Ecto neural progenitor cell (in vitro differentiated cells): ENCODE measurements at places on chromosomes 2 and 18.

DNA sequence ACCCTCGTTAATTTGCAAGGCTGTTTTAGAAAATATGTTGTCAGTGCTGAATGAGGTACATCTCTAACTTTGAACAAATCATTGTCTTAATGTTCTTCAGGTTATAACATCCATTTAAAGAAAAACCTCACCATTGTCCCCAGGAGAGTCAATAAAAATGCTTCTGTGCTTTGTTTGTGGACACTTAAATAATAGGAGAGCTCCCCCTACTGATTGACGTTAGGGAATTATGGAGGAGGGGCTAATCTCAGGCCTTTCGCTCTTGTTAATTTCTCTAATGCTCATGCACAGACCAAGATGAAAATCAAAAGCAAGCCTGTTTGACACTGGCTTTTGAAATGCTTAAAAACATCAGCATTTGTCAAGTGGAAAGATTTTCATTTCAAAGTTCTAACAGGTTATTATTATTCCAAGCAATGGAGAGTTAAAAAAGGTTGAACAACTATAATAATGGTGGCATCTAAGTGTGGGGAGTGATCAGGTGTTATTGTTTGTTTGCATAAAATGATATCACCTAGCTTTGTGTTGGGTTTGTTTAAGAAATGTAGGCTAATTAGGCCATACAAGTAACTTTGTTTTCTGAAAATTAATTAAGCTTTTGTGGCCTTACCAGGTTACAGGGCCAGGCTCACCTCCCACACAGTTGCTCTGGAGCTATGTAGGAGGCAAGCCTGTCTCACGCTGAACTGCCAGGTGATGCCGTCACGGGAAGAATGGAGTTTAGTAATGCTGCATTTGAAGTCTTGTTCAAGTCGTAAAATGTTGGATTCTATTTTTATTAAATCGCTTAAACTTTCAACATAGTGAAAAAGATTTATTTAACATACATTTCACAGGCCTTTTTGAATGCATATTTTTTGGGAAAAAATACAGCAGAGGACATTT lies 51.7 kb upstream of the SMIM21 start:
- DNase-seq, result no peak

GRCh38 chr18:51151568-51152511 lies 45.6 kb downstream of the MEX3C start:
- DNase-seq, result no peak

- no peak for DNase-seq
These were observed 467.6 kb upstream of the SMIM21 start for GRCh38 chr18:75895135-75895534.

DNA sequence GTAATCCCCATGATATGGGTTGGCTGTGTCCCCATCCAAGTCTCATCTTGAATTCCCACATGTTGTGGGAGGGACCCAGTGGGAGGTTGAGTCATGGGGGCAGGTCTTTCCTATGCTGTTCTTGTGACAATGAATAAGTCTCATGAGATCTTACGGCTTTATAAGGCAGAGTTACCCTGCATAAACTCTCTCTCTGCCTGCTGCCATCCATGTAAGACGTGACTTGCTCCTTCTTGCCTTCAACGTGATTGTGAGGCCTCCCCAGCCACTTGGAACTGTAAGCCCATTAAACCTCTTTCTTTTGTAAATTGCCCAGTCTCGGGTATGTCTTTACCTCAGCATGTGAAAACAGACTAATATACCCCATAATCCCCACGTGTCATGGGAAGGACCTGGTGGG lies 61.9 kb upstream of the LDAH start:
- DNase-seq, result no peak

DNA sequence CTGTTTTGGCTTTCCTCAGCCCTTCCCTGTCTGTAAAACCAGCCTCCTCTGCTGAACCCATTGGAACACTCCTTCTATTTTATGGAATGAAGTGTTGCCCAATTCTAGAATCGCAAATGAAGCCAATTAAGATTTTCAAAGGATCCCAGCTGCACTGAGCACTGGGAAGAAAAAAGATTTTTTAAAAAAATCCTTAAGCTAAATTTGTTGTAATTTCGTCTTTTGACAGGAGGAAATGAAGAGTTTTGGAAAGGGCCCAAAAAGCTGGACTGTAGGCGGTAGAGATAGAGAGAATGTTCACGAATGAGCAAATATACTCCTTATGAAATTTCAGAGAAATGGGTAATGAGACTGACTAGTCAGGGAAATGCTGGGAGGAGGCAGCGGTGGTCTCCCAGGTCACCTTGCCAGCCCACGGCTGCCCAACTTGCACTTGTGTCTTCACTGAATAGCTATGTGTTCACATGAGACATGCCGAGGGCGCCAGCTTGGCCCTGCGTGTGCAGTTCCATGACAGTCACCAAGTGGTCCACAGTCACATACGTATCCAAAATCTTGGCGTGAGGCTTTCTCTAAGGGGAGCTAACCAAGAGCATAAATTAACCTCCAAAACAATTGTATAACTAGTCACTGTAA lies 69.9 kb downstream of the SGPP2 start:
- no peak for DNase-seq

DNA sequence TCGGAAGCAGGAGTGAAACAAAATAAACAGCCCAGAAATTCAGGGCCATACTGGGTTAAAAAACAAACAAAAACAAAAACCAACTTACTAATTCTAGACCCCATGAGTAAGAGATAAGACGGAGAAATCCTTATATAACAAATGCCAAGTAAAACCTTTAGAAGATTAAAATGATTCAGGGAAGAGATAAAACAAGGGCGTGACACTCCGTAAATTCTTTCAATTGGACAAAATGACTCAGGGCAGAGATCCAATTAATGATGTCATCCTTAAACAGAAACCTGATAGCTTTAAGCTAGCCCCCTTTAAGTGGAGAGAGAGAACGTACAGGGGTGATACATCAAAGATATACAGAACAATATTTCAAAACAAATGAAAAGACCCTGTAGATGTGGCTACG lies 317.4 kb downstream of the NBAS start:
- no peak for DNase-seq

GRCh38 chr2:38615237-38615636 lies 12.5 kb upstream of the HNRNPLL start:
- DNase-seq, result no peak

DNA sequence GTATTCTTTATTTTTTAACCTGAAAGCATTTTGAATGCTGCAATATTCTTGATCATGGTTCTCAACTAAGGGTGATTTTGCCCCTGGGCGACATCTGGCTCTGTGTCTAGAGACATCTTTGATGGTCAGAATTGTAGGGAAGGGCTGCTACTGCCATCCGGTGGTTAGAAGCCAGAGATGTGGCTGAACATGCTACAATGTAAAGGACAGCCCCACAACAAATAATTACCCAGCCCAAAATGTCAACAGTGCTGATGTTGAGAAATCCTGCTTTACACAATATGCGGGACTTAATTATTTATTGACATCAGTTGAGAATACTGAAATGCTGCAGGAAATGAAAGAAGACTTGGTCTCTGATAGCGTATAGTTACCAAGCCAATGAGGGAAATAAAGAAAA lies 37.5 kb upstream of the SERPINB2 start:
- no peak for DNase-seq

DNA sequence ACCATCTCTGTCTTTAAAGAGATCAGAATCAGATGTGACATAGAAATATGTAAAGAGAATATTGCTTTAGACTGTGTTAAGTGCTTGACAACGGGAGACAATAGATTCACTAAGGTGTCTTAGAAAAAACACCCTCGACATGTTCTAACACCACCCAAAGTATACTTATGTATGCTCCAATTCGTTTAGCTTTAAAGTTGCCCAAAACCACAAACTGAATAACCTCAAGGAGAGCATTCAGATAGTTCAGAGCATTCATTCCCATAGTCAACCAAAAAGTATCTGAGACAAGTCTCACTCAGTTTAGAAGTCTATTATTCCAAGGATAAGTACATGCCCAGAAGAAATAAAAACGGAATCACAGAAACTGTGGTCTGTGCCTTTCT lies 96.4 kb downstream of the KYNU start:
- DNase-seq, result no peak

GRCh38 chr2:210752532-210752931 lies 196.1 kb downstream of the CPS1 start:
- DNase-seq, result no peak

DNA sequence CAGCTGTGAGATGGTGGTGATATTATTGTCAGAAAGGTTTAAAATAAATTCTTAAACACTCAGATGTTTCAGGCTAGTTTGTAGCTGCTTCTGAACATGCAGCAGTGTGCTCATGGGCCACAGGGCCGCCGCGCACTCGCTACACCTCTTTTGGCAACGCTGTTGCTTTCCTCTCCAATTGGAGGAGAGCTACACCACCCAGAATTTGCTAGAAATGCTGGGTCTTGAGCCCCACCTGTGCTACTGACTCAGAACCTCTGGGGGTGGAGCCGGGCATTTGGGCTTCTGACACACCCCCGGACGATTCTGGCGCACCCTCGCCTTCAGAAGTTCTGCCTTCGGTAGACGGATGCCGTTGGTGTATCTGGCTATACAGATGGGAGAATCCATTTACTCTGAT lies 15.7 kb downstream of the LRRFIP1 start:
- no peak for DNase-seq

DNA sequence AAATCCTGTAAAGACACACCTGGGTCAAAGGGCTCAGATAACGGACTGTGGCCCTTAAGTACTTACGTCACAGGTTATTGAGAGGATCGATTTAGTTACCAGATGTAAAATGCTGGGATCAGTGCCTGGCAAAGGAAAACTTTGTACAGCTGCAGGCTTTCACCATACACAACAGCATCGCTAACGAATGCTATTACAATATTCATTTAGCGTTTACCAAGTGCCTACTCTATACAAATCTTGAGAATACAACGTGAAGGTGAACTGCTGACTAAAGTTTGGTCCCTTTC lies 619 bp upstream of the MSH6 start:
- no peak for DNase-seq

GRCh38 chr2:230447455-230448451 lies 31.8 kb downstream of the SP100 start:
- no peak for DNase-seq

GRCh38 chr2:55090702-55091101 lies 40.5 kb upstream of the RTN4 start:
- DNase-seq, result no peak

GRCh38 chr2:16658076-16658739 lies 7.4 kb downstream of the CYRIA start:
- no peak for DNase-seq

DNA sequence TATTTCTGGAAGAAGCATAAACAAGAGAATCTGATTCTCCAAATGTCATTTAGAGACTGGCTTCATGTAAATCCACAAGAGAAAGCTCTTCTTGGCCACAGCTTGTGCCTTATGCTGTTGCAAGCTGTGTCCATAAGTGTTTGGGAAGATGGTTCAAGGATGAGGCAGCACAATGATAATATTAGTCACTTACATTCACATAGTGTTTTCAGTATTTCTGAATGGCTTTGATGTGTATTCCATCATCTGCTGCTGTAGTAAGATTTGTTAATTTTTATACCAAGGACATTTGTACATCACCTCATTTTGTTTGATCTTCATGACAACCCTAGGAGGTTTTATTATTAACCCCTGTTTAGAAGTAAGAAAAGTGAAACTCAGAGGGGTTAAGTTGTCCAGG lies 29.9 kb downstream of the CREG2 start:
- DNase-seq, result no peak

DNA sequence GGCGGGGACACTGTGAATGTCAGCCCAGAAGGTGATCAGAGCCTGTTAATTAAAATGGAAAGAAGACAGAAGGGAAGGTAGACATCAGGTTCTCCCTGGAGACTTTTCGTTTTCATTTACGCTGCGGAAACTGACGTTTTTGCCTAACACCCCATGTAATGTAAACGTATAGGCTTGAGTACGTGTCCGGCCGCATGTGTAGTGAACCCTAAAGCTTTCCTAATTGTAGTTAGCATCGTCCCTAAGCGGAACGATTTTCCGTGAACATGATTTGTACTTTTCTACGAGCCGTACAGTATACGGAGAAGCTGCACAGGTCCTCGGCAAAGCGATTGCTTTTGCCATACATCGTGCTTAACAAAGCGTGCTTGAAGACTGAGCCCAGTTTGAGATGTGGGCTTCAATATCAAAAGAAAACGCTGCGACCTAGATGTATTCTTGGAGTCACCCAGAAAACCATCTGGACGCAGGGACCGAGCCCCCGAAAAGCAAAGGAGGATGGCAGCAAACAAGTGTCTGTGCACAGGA lies 284 bp downstream of the TIMM21 start:
- no peak for DNase-seq

- no peak for DNase-seq
These were observed 53.7 kb downstream of the EPHA4 start for GRCh38 chr2:221518201-221518934.
